ENCODE measurements at places on chromosomes 7 and 10. TPM values are rescaled to one million over a fixed set of nuclear protein-coding genes. Genes with fewer than 3 reads are reported as not detected.

DNA sequence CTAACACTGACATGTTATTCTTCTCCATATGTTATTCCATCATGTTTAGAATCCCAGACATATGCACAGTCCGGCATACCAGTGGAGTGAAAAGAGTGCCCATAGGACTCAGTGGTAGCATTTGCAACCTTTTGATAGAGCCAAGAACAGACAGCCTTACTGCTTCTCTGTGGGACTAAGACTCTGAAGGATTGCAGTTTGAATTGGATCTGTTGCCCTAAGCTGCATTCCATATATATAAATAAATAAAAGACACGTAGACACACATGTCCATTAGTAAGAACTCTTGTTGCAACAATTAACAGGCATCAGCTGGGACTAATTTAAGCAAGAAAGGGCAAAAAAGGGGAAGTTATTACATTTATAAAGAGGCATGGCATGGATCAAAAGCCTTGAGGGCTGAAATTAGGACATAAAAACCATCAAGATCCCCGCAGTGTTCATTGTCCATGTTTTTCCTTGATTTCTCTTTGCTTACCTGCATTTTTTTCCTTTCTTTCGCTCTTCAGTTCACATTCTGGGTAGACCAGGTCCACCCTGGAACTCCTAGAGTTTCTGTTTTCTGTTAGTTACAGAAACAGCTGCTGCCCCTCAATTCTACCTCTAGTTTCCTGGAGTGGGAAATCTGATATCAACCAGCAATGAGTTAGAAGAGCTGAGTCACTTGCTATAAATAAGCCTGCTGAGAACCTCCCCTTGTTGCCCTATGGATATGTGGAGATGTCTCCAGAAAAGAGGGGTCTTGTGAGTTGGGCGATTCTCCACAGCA, 132.4 kb downstream of the SORCS1 start:
- DNase-seq = no peak

DNA sequence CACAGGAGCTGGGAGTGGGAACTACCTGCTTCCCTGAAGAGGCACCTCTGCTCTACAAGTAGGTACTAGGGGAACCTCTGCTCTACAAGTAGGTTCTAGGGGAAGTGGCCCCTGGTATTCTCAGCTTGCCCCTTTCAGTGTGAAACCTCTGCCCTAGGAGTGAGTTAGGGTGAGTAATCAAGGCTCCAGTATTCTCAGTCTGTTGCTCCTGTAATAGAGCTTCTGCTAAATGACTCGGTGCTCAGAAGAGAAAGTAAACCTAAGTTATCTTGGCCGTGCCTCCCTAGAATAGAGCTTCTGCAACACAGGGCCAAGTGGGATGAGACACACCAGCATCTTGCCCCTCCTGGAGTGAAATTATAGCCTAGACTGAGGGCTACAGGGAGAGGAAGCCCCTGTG, 13.4 kb upstream of the RASSF4 start:
- DNase-seq = no peak

DNA sequence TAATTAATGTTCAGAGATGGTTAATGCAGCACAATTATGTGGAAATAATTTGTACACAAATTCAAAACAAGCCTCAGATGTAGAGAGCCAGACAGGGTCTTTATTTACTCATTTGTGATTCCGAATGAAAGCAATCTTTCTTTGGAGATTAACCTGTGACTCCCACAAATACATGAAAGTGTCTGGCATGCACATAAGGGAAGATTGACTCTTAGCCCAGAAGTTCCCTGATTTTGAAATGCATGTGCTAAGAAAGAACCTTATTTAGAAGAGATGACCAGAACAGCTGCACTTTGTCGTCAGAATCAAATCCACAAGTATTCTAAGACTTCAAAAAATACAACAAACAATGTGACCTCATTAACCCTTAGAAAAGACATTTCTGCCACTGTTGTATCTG, 45.1 kb downstream of the RNLS start:
- DNase-seq = no peak

- DNase-seq = no peak
Measured at GRCh38 chr7:116441534-116441933, 58.0 kb upstream of the CAV2 start.

Gene SFTPD
- 0.91 TPM for polyA plus RNA-seq

Gene NIPSNAP2
- polyA plus RNA-seq = 109 TPM

All from right renal pelvis (tissue), 4 donors.